ENCODE measurements at places on chromosomes 3 and 15. TPM values are rescaled to one million over a fixed set of nuclear protein-coding genes. Genes with fewer than 3 reads are reported as not detected.
A peak's percentile ranks its signal among the peaks of the same experiment; 100 is the strongest.

DNA sequence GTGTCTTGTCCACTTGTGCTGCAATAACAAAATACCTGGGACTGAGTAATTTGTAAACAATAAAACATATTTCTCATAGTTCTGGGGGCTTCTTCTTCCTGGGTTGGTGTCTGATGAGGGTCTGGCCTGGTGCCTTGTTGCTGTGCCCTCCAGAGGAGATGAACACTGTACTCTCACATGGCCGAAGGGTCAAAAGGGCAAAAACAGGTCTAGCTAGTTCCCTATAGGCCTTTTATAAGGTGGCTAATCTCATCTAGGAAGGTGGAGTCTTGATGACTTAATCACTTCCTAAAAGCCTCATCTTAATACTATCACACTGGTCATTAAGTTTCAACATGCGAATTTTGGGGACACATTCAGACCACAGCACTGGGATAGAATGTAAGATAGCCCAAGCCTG lies 228.4 kb downstream of the TLE3 start:
- DNase-seq: no peak

- DNase-seq: peak; percentile 25
These were observed 152.9 kb upstream of the GOLIM4 start for GRCh38 chr3:168248383-168249204.

DNA sequence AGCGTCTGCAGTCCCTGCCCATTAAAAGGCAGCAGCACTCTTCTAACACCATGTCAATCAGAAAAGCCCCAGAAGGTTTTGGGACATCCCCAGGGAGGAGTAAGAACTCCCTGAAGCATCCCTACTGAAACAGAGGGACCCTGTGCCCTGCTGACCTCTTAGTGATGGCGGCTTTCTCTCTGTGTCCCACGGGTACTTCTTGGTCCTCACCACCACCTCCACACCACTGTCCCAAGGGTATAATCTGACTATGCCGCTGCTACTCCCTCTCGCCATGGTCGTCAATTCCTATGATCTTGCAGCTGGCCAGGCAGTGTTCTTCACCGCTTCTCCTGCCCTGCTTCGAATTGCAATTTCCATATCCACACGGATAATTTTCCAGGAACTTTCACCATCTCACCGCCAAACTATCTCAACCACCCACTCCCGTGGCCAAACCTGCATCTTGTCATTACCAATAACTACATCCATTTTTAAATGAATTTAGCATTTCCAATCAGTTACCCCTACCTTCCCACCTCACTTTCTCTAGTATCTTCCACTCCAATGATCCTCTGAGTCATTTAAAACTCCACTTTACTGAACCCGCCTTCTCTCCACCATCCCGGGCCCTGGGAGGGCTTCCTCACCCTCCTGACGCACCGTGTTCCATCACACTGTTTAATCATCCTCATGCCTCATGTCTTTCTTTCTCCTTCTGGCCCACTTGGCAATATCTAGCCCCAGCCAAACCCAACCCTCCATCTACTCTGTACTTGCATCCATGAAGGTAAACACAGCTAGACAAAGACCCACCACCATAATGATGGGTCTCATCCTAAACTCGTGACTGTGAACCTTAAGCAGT lies 23.7 kb downstream of the PRR23E start:
- DNase-seq: no peak

DNA sequence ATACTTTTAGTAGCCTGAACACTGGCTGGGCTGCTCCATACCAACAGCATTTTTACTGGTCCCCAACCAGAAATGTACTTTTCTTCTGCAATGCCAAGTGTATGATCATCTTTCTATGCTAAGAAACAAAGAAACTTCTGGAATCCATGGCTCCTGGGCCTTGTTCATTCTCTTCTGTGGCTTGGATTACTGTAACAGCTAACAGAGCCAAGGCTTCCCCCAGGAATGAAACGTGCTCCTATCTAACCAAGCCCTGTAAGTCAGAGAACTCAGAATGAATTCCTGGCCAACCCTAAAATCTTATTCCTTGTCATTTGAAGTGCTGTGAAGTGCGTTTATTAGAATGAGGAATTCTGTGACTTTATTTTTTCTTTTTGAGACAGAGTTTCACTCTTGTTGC lies 102.9 kb upstream of the RAD18 start:
- no peak for DNase-seq

DNA sequence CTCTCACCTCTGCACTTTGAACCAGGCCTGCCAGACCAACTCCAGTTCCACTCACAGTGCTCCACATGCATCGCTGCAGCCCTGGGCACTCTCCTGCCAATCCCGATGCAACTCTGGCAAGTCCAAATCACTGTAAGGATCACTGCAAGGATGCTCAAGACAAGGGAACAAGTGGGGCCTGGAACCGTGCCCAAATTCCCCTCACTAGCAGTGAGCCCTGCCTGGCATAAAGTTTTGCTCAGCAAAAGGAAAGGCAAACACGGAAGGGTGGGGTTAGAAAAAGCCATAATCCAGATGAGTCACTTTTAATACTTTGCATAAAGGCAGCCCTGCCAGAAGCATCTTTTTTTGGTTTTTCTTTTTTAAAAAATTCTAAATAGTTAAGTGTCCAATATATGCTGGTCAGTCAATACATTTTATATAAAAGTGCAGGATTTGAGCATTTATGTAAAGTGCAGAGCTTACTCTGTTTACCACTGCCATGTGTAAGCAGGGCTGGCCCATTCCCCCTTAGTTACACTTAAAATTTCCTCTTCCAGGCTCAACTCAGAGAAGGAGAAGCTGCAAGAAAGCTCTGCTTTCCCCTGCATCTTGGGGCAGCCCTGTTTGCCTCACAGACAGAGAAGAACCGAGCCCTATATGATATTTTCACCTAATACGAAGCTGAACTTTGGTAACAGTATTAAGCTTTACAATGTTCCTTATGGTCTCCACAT lies 102.2 kb downstream of the CD47 start:
- DNase-seq: no peak

DNA sequence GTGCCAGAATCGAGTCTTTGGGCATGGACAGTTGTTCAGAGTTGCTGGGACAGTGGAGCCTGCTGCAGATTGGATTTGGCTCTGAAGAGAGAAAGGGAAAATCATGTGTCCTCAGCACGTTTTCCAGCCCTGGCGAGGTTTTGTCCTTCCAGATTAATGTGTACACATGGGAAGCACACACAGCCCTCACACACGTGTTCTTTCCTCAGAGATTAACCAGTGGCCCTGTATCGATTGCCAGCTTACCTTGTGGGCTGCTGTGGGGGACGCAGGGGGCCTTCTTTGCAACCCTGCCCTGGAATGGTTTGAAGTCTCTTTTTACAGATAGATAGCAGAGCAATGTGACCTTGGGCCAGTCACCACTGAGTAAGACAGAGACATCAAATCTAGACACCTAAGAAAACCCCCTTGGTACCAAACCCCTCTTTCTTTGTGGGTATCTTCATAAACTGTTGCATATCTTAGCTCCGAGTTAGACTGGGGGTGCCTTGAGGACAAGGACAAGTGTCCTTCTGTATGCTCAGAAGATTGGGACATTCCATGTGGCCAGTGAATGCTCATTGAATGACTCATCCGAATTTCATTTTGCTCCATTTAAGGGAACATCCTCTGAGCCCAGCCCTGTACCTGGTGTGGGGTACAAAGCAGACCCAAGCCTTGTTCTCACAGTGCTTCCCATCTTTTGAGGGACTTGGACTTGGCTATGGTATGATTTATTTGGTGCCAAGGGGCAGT lies 48.0 kb downstream of the SMAD6 start:
- DNase-seq: no peak

DNA sequence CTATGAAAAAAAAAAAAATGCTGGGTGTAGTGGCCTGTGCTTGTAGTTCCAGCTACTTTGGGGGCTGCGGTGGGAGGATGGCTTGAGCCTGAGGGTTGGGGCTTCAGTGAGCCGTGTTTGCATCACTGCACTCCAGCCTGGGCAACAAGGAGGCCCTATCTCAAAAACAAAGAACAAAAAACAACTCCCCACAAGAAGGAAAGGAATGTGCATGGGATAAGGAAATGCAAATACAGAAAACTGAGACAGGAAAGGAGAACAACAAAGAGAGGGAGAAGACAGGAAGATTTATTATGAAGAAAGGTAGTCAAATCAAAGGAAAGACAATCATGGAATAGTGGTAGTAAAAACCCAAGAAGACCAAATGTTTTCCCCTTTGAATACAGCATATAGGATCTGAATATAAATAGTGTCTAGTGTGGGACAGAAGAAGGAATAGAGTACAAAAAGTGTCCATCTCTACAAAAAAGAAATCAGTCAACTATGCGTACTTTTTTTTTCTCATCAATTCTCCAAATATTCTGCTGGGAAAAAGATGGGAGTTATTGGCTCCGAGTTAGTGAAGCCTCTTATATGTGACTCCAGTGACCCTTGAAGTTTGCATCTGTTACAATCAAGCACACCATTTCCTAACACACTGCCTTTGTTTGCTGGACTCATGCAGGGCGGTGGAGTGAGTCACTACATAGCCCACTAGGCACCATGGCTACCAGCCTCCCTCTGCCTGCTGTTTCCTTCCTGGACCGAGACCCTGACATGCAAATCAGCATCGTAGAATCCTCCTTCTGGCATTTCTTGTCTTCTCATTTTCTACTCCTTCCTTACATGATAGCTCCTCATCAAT lies 101.2 kb upstream of the PTX3 start:
- no peak for DNase-seq

PDCD7 gene
- total RNA-seq: 18.3 TPM

GRCh38 chr3:9251055-9251786 lies 1.8 kb upstream of the SRGAP3 start:
- no peak for DNase-seq

DNA sequence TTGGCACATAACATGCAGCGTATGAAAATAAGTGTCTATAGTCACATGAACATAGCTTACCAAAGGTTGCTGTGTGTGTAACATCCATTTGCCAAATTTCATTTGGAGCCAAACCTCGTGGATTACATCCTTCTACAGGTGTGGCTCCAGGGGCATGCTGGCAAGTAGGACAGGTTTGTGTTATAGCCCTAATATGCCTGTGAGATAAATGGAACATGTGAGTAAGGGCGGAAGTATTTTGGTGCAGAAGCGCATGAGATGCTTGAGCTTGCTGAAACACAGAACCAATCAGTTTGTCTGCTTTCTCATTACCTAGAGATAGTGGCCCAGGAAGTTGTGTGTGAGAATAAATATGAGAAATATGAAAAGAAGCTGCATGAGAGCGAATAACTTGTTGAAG lies 21.8 kb upstream of the XCR1 start:
- DNase-seq: no peak

GRCh38 chr3:62975566-62975965 lies 100.3 kb upstream of the CADPS start:
- DNase-seq: no peak

- no peak for DNase-seq
These were observed 28.6 kb upstream of the ITPKA start for GRCh38 chr15:41464889-41465580.

- DNase-seq: no peak
These were observed 160.2 kb downstream of the SPATA16 start for GRCh38 chr3:172980849-172981248.

GRCh38 chr3:129616713-129617112 lies 10.2 kb upstream of the PLXND1 start:
- DNase-seq: no peak

DNA sequence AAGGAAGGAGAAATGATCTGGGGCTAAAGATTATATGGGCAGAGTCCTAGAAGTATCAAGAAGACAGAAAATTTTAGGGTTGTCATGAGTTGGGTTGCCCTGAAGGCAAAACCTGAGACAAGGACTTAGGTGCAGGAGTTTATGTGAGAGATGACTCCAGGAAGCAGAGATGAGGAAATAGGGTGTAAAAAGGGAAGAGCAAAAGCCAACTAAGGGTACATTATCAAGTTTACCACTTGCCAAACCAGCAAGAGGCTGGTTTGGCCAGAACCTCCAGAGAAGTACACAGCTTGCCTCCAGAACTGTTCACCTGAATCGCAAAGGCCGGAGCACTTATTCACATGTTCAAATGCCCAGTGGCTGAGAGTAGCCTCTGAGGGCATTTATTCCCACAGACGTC lies 116.7 kb downstream of the FHIT start:
- no peak for DNase-seq

- no peak for DNase-seq
These were observed 60.0 kb downstream of the AAGAB start for GRCh38 chr15:67194171-67195114.

- DNase-seq: no peak
These were observed 23.5 kb downstream of the ZNF80 start for GRCh38 chr3:114213627-114214541.

Data from urinary bladder (tissue), 4 donors.